ENCODE measurements at places on chromosomes 4 and X.

- DNase-seq: no peak
Observed at GRCh38 chr4:1415681-1415981, 9.4 kb upstream of the NKX1-1 start.

- no peak for DNase-seq
Observed at GRCh38 chrX:41684138-41684537, 4.6 kb upstream of the GPR34 start.

DNA sequence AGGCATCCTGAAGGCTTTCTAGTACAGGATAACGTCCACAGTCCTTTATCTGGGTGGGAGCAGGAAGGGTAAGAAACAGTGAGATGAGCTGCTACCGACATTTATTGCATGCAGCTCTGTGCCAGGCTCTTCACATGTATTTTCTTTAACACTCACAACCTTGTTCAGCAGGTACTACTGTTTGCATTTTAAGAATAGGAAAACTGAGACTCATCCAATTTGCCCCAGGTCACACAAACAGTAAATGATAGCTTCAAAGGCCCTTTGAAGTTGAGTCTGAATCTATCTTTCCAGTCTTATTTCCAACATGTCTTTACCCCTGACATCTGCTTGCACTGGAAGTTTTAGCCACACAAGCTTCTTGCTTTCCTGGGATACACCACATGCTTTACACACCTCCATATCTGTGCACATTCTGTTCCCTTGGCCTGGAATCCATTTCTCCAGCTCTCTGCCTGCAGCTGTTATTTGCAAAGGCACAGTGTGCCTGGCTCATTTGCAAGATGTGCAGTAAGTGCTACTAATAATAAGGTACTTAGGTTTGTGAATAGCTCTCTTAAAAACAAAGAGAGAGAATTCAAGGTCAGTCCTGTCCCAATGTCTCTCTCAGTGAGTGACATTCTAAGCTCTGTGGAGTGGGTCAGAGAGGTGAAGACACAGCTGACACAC lies 61.2 kb downstream of the METTL14 start:
- DNase-seq: no peak

DNA sequence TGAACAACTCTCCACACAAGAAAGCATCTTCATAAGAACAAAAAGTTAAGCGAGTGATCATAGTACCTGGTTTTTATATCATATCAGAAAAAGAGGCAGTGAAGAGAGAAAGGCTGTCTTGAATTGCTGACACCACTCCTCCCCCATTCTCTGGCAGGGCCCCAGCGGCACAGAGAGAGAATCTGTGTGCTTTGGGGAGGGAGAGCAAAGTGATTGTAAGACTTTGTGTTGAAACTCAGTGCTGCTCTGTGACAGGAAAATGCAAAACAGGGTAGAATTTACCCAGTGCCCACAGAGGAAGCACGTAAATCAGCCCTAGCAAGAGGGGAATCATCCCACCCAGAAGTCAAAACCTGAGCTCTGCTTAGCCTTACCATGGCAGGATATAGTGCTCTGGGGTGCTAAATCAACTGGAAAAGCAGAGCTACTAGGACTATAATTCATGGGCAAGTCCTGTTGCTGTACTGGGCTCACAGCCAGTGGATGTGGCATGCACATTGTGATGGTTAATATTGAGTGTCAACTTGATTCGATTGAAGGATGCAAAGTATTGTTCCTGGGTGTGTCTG lies 174.6 kb downstream of the PRR32 start:
- no peak for DNase-seq

DNA sequence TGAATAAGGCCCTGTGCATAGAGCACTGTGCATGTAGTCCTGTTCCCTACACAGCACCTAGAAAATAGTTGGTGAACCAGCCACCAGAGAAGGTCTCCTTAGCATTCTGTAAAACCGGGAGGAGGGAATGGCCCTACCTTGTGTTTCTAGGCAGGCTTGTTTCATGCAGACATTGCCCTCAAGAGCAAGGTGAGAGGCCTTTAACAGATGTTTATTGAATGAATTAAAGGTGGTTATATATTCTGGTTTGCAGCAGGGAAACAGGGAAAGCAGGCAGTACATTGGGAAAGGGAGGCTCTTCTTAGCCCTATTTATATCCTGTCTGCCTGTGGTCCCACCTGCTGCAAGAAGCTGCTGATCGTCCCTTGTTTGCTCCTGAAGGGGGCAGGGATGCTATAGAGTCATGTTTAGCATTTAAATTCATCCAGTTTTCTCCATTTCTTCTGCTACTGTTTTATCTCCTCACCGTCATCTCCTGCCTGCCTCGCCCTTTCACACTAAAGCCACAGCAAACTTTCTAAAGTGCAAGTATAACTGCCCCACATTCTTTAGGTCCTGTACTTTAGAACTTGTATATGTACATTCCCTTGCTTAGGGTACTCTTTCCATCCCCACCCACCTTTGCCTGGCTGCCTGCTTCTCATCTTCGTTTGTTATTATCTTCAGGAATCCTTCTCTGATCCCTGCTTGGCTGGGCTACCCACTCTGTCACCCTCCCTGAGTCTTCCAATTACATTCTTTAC lies 60.3 kb downstream of the EGF start:
- DNase-seq: no peak

DNA sequence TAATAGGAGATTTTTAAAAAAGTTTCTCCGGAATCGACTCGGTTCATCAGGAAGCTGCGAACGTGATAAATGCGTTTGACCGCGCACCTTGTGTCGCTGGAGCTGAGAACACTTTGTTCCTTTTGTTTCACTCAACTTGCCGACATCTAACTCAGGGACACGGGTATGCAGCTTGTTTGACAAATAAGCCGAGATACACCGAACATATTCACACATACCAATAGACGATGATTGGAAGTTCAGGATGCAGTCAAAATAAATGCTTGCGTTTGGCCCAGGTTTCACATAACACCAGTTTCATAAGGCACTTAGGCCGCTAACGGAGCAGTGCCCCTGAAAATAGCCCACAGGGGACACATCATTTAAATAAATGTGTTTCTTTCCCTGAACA lies 932 bp upstream of the SHISA3 start:
- DNase-seq: no peak

- DNase-seq: no peak
Observed at GRCh38 chr4:17559709-17560048, 17.3 kb upstream of the LAP3 start.

- DNase-seq: no peak
Observed at GRCh38 chrX:9308426-9308825, 156.4 kb upstream of the TBL1X start.

All from stimulated activated CD8-positive, alpha-beta memory T cell treated with anti-CD3 and anti-CD28 coated beads, Interleukin-7, amount 100 ng/mL, for 1 hour (primary cell).